ENCODE measurements at places on chromosomes 4 and X.
A peak's percentile ranks its signal among the peaks of the same experiment; 100 is the strongest.

DNA sequence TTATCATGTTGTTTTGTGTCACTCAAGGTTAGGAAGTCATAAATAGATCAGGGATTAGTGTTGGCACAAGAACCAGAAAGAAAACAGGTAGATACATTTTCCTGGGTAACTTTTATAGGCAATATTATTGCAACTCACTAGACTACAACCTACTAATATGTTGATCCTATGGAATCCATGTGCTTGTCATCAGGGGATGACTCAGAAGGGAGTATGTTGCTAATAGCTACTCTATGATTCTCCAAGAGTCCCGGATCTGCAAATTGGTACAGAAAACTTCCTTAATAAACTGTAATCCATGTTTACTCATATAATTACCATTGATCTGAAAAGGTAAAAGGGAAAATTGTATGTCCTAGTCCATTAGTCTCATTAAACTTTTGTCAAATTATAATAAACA, 11.7 kb upstream of the GNRHR start:
- no peak for DNase-seq

DNA sequence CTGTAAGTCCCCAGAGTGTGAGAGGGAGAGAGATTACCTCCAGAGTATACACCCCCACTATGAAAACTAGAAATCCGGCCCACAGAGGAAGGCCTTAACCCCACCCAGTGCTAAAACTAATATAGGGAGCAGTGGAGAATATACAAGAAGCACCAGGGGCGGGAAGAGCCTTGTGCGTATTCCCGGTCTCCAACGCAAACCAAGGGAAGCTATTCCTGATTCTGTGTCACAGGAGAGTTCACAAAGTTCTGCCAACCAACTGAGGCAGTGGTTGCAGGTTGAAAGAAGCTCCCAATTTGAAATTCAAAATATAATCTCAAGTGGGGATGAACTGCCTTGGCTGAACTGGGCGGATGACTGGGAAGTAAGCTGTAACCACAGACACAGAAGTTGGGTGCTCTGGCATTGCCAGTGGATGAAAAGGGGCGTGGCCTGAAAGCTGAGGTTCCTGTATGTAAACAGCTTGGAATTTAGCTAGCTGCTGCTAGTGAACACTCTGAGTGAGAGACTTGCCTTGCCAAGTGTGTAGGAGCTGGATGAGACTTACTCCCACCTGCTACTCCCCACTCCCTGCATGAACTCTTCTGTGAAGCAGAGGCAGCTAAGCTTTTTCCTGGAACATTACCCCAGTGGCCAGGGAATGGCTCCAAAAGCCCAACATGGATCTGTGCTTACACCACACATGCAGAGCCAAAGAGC, 32.7 kb downstream of the ELF2 start:
- DNase-seq, result no peak

GRCh38 chrX:70174754-70175153, 2.5 kb upstream of the DGAT2L6 start:
- no peak for DNase-seq

DNA sequence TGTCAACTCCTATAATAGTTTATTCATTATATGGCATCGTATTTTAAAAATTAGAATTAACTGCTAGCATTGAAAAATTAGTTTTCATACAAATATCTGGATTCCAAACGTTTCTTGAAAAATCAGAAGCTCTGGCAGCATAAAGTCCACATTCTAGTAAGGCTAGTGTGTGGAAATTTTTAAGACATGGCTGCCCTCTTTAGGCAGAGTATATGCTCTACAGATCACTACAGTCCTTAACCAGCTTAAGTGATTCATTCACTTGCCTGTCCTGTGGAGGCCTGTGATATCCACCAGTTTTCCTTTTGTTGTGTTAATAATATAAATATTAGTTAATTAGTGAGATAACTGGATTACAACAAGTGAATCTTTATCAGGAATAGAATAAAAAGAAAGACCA, 287.2 kb downstream of the OPHN1 start:
- DNase-seq, result peak; percentile 1

DNA sequence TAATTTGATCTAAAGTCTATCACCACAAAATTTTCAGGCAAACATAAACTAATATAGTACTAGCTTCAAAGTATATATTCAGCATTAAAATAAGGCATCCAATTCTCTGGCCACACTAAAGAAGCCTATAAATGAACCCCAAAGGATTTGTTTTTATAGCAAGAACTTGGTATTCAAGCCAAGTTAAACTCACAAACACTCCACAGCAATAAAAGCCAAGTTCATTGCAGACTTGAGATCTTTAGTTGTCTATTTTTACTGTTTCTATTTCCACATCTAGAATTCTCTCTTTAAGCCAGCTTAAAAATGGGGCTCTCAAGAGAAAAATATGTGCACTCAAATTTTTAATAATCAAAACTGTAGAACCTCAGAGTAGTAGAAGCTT, 51.1 kb downstream of the WDFY3 start:
- no peak for DNase-seq

GRCh38 chr4:178808106-178808505, 1365.9 kb upstream of the AGA start:
- DNase-seq, result no peak

GRCh38 chrX:153405426-153405825, 4.3 kb upstream of the PNMA6E start:
- DNase-seq, result no peak

DNA sequence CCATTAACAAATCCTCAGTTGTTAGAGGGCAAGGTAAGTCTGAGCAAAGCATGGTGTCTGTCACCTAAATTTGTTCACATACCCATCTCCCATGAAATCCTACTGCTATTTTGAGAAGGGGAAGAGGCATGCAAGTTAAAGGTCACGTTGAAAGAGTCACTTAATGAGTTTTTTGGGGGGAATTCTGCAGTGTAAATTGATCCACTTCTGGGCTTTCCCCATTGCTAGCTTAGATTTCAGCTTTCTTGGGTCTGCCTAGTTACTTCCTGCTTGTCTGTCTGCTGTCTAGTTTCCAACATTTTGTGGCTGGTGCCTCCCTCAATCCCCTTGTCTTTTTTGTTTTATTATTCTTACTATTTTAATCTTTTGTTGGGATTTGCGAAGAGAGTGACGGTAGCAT, 32.0 kb downstream of the CEP135 start:
- DNase-seq, result no peak

GRCh38 chrX:124931241-124931640, 388.4 kb upstream of the TEX13C start:
- no peak for DNase-seq
